Central memory CD4-positive, alpha-beta T cell (primary cell): ENCODE measurements at places on chromosomes 7 and 10.
A peak's percentile ranks its signal among the peaks of the same experiment; 100 is the strongest.

GRCh38 chr7:17041324-17041723 is 159.5 kb upstream of the AGR3 start:
- DNase-seq, result peak; percentile 30

GRCh38 chr7:132257253-132257652 is 319.0 kb downstream of the PLXNA4 start:
- no peak for DNase-seq

DNA sequence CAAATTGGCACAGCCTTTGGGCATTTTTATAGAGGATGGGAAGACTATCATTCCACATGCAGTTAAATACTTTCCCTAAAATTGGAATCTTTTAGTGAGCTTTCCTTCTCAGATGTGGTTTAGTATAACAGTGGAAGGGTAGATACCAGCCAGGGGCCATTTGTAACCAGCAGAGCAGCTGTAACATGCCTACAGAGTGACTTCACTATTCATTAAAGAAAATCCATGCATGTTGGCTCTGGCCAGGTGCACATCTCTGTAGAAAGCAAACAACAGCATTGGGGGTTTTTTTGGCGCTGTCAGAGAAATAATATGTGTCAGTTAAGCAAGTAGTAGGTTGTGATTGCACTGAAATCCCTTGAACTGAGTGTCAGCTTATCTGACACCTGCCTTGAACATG is 115.6 kb downstream of the LHFPL3 start:
- DNase-seq, result no peak

- no peak for DNase-seq
These were observed 186.8 kb downstream of the CUX1 start for GRCh38 chr7:102004229-102004628.

DNA sequence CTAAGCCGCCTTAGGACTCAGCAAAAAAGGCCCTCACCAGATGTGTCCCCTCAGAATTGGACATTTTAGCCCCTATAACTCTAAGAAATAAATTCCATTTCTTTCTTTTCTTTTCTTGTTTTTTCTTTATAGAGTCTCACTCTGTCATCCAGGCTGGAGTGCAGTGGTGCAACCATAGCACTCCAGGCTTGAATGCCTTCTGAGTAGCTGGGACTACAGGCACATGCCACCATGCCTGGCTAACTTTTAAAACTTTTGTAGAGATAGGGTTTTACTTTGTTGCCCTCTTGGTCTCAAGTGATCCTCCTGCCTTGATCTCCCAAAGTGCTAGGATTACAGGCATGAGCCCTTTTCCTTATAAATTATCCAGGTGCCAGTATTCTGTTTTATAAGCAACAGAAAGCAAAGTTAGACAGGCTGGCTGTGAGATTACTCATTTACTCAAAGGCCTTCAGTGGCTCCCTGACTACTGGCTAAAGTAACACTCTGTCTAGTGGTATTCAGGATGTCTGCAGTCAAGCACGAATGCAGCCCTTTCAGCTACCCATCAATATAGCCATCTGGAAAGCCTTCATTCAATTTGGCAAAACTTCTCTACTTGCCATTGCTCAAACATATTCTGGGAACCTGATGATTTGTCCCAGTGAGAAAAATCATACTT is 128.6 kb downstream of the ICA1 start:
- DNase-seq, result no peak

DNA sequence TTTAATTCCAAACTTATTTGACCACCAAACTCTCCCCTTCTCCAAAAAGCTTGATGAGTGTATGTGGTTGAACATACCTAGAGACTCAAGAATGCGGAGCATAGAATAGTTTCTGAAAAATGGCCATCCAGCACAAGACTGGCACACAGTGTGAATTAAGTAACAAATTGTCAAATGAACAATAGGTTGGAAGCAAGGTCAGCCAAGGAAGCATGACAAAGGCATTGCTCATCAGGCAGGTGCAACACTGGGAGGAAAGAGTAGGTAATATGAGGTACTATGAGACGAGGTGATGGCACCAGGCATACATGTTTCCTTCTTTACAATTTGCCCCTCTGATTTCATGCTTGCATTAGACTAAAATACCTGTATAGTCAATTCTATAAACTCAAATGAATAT is 73.7 kb downstream of the DKK1 start:
- no peak for DNase-seq

GRCh38 chr7:114048386-114049235 is 129.8 kb upstream of the PPP1R3A start:
- peak; percentile 12 for DNase-seq

DNA sequence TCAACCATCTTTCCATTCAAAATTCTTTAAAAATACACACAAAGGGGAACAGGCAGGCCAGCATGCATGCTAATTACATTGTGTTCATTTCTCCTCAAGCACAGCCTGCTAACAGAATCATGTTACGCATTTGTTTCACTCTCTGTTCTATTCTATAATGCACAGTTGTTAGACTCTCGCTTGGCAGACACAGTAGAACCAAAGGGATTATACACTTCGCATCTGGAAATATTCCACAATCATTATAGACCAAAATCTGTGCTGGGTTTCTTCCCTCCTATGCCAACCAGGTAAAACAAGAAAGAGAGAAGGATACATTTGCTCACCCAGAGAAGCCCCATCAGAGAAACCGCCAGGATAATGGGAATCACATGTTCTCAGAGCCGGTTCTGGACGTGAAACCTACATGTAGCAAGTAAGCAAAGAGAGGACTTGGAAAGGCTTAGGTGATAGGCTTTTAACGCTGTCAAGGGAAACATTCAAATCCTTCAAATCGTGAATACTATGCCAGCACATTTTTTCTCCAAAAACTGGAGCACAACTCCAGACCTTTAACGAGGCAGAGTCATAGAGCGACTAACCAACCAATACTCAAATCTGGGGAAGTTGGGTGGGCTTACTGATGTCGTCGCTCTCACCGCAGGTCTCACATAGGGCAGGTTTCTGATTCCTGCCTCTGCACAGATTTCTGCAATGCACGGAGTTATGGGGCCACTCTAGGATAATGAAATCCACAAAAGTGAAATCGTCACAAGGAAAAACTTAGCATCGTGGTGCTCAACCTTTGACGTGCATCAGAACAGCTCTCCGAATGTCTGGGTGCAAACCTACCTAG is 380.5 kb upstream of the AUTS2 start:
- DNase-seq, result no peak

GRCh38 chr10:113540845-113541548 is 11.9 kb upstream of the HABP2 start:
- DNase-seq, result no peak

- DNase-seq, result no peak
These were observed 82.7 kb downstream of the ARHGAP22 start for GRCh38 chr10:48522011-48522765.

GRCh38 chr10:24751716-24752115 is 28.0 kb upstream of the ARHGAP21 start:
- no peak for DNase-seq

DNA sequence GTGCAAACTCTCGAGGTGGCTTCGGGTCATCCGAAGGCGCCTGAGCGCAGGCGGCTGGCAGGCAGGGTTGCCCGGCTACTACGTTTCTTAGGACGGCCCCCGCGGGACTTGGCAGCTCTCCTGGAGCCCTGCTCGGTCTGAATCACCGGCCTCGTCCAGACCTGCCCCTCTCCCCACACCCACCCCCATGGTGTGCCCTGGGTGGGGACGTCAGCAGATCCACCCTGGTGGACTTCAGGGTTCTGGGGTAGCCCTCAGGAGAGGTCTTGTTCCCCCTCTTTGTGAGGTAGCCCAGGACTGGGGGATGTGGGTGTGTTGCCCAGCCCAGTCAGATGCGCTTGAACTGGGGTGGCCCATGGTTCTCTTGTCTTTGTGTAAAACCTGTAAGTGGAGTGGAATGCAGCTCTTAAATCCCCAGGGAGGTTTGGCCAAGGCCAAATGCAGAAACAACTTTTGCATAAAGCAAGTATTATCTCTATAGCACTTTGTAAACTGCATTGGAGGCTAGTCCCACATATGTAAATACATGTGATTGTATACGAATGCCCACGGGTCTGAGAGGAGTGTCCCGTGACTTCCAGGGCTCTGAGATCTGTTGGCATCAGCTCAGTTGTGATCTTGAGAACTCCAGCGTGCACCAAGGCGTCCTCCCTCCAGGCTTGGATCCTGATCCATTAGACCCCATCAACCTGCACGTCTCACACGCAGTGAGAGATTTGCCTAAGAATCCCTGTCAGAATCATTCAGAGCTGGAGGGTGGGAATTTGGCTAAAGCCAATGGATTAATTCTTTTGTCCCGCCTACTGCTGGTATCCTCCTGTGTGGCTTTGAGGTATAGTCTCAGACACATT is 1.8 kb downstream of the PFKFB3 start:
- DNase-seq, result no peak

DNA sequence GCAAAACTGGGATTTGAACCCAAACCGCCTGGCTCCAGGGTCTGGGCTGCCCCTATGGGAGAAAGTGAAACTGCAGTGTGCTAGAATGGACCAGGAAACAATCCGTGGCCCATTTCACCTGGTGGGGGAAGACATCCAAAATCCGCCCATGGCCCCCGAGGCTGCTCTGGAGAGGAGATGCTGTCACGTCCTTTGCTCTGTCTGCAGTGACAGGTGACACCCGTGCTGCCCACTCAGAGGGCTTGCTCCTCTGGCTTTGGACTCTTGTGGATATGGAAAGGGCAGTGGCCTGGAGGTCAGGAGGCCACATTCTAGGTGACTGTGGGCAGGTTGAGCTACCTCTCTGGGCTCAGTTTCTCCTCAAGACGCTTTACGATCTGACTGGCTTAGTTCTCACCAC is 151.2 kb upstream of the GPR26 start:
- DNase-seq, result no peak

DNA sequence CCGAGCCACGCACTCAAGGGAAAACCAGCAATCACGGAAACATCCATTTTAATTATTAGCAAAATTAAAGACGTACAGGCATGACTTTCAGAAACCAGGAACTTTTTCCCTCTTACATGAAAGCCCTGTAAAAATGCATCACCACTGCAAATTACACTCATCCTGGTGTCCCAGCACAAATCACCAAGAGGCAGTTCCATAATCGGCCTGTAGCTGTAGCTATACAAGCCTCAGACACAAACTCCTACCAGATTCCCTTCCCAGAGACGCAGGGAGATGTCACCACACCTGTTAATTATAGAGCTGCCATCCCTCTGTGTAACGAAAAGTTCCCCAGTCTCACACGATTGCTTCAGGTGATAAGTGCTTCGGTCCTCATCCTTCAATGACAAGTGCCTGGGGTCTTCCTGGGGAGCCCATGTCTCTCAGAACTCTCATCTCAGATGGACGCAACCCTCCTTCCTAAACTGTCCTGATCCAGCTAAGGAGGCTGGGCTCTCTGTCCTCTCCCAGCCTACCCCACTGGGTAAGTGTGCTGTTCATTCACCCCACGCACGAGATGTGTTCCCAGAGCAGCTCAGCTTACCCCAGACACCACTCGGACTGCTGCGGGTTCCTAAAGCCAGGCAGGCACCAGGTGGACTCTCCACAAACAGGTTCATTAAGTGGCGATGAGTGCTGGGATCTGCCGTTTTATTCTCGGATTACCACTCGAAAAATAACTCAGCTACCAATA is 5.9 kb downstream of the FGFR2 start:
- DNase-seq, result no peak

DNA sequence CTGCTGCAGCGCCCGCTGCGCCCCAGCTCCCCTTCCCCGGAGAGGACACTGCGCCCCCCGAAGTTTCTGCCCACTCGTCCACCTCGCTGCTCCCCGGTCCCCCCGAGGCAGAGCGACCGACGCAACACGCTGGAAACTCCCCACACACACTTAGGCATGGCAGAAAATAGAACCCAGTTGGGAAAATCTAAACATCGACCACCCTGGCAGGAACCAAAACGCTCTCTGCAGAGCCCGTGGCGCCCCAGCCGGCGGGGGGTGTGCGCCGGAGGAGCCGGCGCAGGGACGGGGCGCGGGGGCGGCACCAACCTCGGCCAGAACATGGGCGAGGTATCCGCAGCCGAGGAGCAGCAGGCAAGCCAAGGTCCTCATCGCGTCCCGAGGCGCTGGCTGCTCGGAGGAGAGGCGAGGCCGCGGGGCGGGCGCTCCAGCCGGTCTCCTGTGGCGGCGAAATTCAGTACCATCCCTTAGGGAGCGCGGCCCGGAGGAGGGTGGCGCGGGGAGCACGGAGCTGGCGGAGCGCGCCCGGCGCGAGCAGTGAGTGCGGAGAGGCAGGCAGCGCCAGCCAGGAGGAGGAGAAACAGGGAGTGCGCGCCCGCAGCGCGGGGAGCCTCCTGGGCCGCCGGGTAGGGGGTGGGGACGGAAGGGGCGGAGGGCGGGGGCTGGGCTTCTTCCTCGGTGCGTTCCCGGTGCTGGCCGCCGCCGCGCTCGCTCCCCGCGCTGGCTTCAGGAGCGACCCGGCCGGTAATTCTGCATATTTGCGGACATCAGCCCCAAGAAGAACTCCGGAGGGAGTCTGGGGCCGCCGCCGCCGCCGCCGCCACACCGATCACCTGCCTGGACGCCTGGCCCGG is 789 bp downstream of the PDGFA start:
- no peak for DNase-seq

GRCh38 chr7:101815826-101816594 is 1.4 kb upstream of the CUX1 start:
- peak; percentile 72 for DNase-seq

GRCh38 chr7:128383776-128384175 is 22.3 kb upstream of the PRRT4 start:
- DNase-seq, result no peak

GRCh38 chr7:87941138-87941537 is 7.1 kb downstream of the ADAM22 start:
- DNase-seq, result no peak

DNA sequence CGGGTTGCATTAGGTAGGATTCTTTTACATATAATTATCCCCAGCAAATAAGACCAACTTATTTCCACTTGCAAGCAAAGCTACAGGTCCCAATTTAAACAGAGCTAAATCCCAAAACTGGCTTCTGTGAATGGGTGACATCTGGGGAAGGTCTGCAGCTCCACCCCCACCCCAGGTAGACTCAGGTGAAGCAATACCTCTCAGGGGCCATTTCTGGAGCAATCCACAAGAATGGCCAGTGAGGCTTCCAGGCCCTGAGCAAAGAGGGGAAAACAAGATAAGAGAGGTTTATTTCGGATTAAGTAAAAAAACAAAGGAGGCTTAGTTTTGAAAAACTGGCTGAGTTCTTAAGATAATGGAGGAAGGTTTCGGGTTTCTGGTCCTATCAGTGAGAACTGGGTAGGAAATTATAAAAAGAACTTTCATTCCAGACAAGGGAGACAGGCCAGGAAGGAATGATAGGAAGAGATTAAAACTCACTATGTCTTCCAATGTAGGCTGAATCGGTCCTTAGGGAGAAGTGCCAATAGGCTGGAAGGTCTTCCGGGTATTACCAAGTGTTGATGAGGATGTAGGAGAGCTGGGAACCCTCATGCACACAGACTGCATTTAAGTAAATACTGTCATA is 25.4 kb downstream of the SH3PXD2A start:
- DNase-seq, result no peak

DNA sequence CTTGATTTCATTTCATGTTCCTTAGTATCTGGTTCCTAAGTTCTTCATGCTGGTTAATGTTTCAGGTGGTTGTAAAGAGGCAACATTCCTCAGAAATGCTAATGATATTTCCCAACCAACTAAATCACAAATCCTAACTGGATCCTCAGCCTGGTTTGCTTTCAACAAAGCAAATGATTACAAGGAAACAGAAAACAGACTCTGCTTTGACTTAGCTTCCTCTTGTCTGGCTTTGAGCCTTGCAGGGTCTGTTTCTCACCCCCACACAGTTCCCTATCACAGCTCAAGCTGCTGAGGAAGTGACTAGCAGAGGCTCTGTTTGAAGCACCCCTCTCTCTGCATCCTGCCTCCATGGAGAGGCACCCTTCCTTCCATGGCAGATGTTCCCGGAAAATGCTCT is 130.2 kb upstream of the CTTNBP2 start:
- no peak for DNase-seq
